ENCODE measurements at places on chromosomes 2 and 18.

DNA sequence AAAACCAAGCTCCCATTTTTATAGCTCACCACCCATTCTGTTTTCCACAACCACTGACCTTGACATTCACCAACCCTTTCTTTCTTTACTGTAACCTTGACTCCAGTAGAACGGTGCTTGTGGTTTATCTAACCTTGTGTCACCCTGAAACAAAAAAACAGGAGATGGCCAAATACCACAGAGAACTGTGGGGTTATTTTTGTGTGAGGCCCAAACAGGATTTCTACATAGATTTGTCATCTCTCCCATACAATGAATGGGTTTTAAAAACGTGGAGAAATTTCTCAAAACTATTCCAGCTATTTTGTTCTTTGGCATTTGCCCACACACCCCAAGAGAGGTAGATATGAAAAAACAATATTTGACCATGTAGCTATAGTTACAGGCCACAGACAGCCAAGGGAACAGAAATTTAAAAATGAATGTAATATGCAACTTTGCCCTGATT is 231.3 kb upstream of the TANK start:
- no peak for DNase-seq

- DNase-seq: no peak
Observed at GRCh38 chr2:232028071-232028470, 66.6 kb downstream of the DIS3L2 start.

DNA sequence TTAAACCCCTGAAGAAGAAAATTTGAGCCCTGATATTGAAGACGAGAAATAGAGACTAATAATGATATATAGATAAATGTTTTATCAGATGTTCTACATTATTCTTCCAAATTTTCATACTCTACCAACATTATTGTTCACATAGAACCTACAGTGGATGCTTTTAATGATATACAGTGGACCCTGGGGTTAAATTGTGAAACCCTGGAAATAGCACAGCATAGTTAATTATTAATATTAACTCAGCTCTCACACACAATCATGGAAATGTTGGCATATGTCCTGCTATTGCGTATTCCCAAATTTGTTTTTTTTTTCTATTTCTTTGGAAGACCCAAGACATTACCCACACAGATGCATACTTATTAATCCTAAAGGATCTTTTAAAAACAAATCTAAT is 579.9 kb downstream of the CCDC85A start:
- no peak for DNase-seq

DNA sequence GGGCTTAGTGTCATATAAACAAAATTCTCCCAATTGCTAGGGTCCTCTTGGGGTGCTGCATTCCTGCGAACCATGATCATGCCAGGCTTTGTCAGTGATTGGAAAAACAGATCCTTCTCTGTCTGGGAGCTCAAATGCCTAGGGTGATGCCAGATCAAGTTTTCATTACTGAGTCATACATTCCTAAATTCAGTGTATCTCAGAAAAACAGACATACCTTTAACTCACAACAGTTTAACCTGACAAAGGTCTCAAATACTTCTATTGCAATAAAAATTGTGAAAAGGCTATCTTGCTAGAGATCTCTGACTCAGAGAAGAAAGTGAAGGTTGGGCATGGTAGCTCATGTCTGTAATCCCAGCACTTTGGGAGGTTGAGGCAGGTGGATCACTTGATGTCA is 86.9 kb downstream of the SH3YL1 start:
- no peak for DNase-seq

GRCh38 chr2:104375206-104375605 is 478.7 kb upstream of the POU3F3 start:
- no peak for DNase-seq

GRCh38 chr2:7725171-7725849 is 808.1 kb downstream of the RNF144A start:
- DNase-seq: no peak

GRCh38 chr2:223076573-223076972 is 24.6 kb downstream of the KCNE4 start:
- no peak for DNase-seq

DNA sequence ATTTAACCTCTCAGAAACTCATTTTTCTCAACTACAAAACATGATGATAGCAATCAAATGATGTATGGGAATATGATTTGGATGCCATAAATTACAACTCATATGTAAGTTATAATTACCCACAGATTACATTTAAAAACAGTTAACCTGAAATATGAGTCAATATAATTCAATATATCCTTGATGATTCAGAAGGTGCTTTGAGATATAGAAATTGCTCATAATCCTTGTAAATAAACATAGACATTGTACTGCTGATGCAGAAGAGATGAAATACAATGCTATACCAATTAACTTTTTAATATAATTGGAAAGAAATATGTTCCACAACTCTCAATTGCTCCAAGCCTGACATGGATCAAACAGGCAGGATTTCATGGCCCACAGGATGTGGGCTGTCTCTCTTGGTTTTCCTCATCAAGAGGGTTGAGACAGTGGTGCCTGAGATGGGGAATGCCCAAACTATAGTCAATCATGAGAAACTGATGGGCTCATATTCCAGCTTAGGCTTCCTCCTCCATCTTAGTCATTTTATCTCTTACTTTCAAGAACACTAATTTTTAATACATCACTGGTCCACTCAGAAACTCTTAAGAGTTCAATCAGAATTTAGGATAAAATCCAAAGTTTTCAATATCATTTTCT is 49.4 kb downstream of the NCKAP5 start:
- DNase-seq: no peak

DNA sequence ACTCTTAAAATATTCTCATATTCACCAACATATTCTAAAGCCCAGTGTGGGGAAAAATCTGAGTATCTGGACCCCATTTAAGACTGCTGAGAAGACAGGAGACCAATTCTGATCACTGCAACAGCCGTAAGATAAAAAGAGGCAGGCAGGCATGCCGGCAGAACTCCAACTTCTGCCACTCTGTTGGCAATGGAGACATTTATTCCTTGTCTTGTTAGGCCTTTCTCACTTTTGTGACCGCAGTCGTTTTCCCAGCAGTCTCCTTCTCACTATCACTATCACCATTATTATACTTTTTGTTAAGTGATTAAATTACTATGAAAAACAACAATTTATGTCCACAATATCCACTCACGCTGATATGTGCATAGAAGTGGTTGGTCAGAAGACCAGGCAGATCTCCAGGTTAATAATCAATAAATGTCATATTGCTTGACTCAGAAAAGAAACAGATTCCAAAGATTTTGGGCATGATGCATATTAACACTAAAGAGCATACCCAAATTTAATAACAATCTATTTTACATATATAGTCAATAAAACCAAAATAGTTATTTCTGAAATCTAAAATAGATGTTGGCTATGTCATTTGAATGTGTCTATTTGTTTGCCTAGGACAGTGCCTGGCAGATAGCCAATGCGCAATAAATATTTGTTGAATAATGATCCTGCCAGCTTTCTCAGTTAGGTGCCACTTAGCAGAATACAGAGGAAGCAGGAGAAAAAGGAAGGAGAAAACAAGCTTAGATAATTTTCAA is 38.2 kb downstream of the SESTD1 start:
- no peak for DNase-seq

GRCh38 chr2:142136571-142136970 is 5.8 kb upstream of the LRP1B start:
- no peak for DNase-seq
